ENCODE measurements at places on chromosomes 2 and 18. TPM values are rescaled to one million over a fixed set of nuclear protein-coding genes. Genes with fewer than 3 reads are reported as not detected.
A peak's percentile ranks its signal among the peaks of the same experiment; 100 is the strongest.

DNA sequence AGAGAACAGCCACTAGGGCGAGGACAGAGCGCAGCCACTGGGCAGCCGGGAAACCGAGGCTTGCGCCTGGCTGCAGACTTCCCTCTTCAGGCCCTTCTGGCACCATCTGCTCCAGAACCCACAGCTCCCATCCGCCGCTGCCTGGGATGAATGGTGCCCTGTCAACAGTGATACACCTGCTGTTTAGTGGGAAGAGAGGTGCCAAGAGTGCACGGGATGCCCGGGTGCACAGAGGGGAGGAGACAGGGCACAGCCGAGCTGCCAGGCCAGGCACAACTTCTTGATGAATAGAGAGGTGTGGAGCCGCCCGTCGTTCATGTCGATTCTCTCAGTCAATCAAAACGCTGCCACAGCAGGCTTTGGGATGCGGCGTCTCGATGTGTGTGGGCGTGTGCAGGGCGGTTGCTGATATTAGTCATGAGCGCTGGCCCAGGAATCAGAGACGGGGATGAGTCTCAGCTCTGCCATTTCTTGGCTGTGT lies 39.5 kb downstream of the RRM2 start:
- no peak for DNase-seq

DNA sequence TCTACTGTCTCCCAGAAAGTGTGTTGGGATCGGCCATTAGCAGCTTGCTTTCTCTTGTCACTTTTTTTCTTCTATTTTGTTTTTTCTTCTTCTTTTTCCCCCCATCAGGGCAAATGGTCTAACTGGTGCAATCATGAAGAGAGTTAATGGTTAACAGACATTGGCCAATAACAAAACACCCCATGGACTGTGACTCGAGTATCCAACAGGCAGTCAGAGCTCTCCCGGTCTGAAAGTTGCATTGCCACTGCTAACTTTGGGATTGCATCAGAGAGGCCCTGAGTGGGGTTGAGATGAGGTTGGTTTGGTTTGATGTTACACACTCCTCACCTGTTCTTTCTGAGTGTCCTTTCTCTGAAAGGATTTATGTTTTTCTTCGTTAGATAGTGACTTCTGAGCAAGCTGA lies 12.9 kb upstream of the SNORC start:
- no peak for DNase-seq

EIF4E2 gene
- total RNA-seq: 67.2 TPM

DNA sequence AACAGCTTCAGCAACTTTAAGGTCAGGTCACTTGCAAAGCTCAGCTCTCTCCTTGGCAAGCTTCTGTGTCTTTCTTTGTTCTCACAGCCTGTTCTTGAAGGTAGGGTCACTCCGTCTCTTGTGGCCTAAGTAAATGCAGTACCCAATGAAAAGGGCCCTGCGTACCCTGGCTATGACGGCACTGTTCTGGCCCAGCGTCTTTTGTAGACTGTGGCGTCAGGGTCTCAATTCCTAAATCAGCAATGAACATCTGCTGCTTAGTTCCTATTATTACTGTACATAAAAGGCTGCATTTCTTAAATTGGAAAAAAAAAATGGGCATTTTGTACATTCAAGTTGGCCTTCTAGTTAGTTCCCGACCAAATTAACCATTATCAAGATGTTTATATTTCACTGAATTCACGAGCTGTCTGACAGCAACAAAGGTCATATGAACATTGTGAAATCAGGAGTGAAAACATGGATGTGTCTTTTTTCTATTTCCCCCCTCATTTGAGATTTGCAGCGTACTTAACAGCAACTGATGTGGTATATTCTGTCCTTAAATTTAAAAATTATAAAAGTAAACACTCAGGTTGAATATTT lies 17.0 kb upstream of the MTCL1 start:
- DNase-seq: no peak

- DNase-seq: no peak
Measured at GRCh38 chr18:56770097-56770496, 118.9 kb downstream of the WDR7 start.

DNA sequence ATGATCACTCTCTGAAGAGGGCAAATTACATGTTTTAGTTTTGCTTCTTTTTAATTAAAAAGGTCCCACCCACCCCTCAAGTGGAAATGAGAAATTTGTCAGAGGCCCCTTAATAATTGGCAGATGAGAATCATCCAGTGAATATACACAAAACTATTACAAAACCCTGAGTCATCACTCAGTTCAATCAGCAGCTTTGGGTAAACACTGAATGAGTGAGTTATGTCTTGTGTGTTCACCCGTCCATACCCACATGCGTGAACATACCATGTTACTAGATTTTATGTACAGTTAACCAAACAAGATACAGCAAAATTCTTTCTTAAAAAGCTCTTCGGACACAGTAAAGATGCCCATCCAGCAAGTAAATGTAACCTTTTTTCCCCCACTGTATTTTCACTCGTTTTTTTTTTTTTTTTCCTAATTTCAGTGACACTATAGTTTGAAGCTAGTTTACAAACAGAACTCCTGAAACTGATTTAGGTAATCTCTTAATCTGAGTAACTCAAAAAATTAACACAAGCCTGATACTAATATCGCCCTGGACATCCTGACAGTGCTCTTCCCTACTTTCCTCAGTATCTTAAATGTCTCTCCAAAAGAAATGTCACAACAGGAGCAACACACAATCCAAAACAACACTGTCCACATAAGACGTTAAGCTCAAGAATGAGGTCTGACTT lies 1.4 kb downstream of the PSME4 start:
- no peak for DNase-seq

DNA sequence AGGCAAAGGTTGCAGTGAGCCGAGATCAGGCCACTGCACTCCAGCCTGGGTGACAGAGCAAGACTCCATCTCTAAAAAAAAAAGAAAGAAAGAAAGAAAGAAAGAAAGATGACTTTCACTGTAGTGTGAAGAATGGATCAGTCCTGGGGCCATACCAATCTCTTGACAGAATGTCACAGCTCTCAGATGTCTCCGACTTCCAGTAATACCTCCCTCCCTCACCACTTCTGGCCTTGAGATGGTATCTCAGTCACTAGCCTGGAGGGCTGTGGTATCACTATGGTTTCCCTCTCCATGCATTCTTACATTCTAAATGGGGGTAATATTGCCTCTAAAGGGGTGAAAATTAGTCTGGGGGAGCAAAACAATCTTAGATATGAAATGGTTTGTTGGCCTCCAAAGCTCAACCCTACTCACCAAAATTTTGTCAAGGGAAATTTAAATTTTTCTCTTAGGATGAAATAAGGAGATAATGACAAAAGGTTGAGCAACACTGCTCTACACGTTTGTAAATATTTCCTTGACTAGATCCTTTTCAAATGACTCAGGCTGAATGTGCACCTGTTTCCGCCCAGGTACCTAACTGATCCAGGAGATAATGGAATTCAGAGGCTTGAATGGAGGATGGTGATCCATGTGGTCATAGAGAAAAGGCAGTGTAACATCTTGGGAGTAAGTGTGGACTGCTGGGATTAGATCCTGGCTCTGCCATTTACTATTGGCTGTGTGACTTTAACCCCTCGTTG lies 19.9 kb upstream of the SPRED2 start:
- DNase-seq: no peak

GRCh38 chr2:171893196-171893823 lies 734 bp downstream of the SLC25A12 start:
- no peak for DNase-seq

- no peak for DNase-seq
Measured at GRCh38 chr2:72004976-72005375, 142.7 kb downstream of the CYP26B1 start.

DNA sequence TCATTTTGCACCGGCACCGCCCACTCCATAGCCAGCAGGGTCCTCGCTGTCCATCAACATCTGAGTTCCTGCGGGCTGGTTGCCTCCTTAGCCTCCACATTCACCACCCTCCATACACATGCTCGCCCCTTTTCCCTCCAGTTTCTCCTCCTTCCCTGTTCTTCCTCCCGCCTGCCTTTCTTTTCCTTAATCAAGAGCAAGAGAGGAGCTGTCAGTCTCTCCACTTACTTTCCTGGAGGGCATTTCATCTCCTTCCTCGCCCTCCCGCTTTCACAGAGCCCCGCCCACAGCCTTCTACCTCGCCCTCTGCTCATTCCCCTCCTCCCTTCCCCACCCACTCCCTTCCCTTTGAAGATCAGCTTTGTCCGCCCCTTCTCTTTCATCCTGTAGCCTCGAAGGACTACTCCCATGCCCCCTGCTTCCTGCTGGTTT lies 13.8 kb upstream of the ZBTB7C start:
- no peak for DNase-seq

ZFAND2B gene
- 39.9 TPM for total RNA-seq

ABCB11 gene
- not detected for total RNA-seq

SULT1C2 gene
- total RNA-seq: not detected

DNA sequence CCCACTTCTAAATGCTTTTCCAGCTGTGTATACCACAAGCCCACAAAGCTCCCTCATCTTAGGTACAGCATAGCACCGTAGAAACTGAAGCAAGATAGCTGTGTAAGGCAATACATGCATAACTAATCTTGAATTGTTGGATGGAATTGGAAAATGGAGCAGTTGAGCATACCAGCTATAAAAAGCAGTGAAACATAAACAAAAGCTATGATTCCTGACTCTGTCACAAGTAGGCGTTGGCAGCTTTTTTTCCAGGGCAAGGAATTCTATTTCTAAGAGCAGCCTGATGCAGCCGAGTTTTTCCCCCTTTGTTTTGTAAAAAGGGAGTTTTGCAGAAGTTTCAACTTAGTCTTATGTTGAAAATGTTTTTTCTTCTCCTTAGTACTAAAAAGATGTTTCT lies 32.4 kb downstream of the MOGAT1 start:
- DNase-seq: no peak

DNA sequence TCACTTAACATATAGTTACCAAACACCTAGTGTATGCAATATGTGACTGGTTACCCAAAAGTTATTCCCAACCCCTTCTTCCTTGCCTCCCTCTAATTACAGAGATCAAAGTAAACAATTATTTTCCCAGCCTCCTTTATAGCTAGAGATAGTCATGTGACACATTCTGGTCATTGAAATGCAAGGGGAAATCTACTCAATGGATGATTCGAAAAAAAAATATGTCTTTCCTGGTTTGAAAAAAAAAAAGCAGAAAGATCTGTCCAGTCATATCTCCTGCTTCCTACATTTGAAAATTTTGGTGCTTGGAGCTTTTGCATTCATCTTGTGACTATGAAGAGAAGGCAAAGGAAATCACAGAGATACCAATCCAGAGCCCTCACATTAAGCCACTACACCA lies 27.6 kb upstream of the UGP2 start:
- DNase-seq: no peak

GRCh38 chr18:34529358-34530335 lies 180.5 kb upstream of the DTNA start:
- DNase-seq: no peak

DNA sequence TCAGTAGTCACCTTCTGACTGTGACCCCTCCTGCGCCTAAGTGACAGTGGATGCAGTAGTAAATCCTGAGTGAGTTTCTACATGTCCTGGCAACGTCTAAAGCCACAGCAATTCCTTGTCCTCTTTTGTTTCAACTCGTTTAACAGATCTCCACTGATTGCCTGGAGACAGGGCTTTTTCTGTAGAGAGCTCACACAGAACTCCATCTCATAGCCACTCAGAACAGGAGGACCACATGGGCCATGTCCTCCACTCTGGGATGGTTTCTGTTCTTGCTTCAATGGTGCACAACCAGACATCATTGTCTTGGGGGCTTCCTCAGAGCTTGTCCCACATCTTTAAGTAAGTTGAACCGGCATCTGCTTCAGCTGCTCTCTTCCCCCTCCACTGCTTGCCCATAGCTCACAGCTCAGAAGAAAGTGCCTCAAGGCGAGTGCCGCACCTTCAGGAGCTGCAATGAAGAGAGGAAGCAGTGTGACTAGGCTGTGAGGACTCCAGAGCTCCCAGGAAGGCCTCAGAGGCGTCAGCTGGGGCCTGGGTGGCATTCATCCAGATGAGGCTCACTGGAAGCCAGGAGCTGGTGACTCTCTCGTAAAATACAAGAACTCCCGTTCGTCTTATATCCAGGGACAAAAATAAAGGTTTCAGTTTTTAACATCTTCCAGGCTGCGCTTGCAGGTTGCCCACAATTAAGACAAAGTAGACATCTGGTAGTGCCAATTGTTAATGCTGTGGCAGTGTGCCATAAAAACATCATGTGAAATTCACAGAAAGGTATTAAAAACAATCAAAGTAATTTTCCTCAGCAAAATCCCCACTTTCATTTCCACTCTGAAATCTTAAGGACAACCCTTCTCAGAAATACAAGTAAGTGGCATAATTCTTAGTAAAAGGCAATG lies 37.3 kb downstream of the ST3GAL5 start:
- DNase-seq: peak; percentile 23

GRCh38 chr2:209937893-209938292 lies 64.5 kb upstream of the RPE start:
- DNase-seq: no peak

TPO gene
- total RNA-seq: not detected

TTR gene
- total RNA-seq: not detected

DNA sequence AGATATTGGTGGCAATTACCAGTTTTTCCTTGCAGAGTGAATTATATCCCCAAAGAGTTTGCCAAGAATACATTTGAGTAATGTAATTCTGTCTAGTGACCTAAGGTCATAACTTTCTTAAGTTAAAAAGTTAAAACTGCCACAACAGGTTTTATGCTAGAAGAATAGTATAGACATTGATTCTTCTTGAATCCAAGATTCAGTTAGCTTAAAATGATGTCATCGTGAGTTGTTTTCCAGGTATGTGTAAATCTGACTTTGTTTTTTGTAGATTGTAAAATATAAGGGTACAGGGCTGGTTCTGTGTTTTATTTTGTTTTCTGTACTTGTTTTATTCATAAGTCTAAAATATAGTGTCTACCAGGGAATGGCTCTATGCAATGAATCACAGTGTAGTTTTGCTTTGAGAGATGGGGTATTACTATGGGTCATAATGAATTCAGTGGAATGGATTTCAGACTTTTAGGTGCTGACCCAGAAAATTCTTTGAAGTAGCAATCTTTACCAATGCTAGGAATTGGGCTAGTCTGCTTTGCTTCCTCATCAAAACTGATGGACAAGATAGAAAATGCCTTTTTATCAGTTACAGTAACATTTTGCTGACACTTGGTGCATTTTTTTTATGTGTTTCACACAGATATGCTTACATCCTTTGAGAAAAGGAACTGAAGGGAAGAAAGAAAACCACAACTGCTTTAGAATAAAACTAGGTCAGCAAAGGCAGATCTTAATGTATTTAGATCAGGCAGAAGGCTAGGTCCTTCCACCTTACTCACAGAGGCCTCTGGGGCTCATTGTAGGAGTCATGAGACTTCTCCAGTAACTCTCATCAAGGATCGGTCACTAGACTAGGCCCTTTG lies 20.8 kb upstream of the MGAT5 start:
- no peak for DNase-seq

- DNase-seq: no peak
Measured at GRCh38 chr2:63858291-63858690, 16.6 kb downstream of the UGP2 start.

- no peak for DNase-seq
Measured at GRCh38 chr2:166000401-166000800, 46.8 kb upstream of the TTC21B start.

- DNase-seq: no peak
Measured at GRCh38 chr2:7031547-7032245, 114.5 kb downstream of the RNF144A start.

DSC1 gene
- not detected for total RNA-seq
